ENCODE measurements at places on chromosomes 11 and 22.

- no peak for DNase-seq
Observed at GRCh38 chr11:30478923-30479322, 107.2 kb downstream of the MPPED2 start.

GRCh38 chr11:35144136-35144741, 5.3 kb downstream of the CD44 start:
- no peak for DNase-seq

GRCh38 chr11:128164080-128164741, 423.1 kb downstream of the ETS1 start:
- DNase-seq: no peak

DNA sequence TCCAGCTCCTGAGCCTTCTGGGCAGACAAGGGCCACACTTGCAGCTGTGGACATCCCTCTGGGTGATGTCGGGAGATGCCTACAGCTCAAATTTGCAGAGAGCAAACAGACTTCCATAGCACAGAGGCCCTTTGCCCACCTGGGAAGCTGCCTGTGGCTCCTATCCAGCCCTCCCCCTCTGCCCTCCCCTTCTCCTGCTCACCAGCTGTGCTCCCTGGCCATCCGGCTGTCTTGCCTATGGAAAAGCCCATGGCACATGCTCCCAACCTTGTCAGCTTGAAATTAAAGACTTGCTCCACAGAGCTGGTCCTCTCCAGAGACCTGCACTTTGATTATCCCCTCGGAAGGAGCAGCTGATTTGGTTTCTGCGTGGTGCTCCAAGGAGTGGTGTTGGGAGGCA, 118.9 kb upstream of the NECTIN1 start:
- DNase-seq: no peak

DNA sequence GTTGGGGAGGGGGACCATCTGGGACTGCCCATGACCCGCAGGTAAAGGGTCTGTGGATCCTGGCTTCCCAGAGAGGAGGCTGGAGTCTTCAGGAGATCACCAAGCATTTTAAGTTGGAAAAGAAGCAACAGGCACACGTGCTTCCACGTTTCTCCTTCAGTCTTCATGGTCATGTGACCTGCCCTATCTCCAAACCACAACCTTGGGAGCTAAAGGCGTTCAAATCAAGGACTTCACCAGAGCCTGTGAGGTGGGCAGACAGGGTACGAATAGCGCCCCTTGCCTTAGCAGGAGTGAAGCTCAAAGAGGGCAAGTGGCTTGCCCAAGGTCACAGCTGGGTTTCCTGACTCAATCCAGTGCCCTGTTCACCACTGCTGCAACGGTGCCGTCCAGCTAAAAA, 6.7 kb downstream of the TMEM184B start:
- DNase-seq: no peak

GRCh38 chr11:13772223-13773046, 104.0 kb downstream of the FAR1 start:
- peak; percentile 70 for DNase-seq

DNA sequence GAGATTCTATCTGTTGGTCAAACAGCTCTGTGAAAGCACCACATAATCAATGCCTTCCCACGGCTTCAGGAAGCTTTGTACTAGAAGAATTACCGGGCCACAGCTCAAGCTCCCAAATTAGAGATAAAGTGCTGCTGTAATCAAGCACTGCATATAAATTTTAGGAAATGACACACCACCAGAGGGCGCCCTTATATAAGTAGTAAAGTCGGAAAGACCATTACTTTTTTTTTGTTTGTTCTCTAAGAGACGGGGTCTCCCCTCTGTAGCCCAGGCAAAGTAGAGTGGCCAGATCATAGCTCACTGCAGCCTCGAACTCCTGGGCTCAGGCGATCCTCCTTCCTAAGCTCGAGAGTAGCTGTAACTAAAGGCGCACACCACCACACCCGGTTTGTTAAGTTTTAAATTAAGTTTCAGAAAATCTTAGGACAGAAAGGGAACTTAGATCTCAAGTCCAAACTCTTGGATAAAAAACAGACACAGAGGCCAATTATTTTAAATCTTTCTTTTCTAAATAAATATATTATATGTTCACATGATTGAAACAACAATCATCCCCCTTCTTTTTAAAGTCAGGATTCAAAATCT, 32.6 kb downstream of the PRCP start:
- DNase-seq: peak; percentile 43

DNA sequence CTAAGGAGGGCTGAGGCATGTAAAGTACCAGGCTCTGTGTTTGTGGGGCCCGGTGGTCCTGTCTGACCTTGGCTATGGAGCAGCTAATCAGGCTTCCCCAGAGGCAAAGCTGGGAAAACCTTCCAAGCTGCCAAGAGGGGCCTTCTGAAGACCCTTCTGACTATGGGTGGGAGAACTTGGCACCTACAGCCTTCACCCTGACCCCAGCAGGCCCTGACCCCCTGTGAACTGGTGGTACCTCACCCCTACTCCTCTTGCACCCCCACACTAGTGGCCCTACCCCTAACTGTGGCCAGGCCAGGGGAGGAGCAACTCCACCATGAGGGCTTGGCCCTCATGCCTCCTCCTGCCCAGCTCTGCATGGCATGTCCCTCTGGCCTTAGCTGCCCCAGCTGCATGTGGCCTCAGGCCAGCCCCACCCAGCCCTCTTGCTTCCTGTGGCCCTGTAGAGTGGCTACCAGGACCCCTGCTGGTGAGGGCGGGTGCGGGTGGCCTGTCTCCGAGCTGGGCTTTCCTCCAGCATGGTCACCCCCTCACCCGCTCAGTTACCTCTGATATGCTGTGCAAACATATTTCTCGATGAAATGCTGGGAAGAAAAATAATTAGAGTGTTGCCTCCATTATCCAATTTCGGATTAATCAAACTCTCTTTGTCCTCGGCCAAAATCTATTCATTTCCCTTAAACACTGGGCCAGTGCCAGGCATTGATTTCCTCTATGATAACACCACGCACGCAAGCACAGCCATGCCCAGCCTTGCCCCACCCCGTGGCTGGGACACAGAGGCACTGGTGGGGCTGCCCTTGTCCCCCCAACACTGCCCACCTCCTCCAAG, 7.5 kb downstream of the GNAZ start:
- no peak for DNase-seq

Data from NCI-H187 treated with DMSO at 0.1 percent for 48 hours (cell line).